Activated CD8-positive, alpha-beta memory T cell treated with anti-CD3 and anti-CD28 coated beads, Interleukin-2, amount 50 U/mL, for 4 hours (primary cell): ENCODE measurements at places on chromosomes 5 and 9.

DNA sequence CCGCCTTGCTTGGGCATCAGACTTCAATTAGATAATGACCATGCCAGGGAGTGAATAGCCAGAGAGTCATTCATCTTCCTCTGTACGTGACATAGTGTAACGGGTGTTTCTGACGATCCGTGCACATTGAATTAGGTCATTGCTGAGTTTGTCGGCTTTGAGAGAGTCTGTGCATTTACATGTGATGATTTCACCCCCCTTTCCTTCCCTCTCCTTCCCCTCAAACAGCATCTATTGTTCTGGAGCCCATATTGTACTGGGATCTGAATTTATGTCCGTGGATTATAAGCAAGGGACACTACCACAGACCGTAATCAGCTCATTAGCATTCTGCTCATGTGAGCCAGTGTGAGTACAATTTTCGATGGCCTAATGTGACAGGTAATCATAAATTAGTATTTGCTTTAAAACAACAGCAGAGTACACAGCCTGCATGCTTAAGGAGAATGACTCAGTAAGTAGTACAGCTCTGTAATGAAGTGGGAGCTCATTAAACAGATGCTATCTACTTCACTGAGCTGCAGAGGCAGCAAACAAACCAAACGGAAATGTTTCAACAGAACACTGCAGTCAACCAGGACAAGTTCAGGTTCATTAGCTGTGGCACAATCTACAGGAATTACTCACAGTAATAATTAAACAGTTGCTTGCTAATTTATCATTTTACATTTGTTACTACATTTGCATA lies 302.1 kb downstream of the CSNK1G3 start:
- no peak for DNase-seq

DNA sequence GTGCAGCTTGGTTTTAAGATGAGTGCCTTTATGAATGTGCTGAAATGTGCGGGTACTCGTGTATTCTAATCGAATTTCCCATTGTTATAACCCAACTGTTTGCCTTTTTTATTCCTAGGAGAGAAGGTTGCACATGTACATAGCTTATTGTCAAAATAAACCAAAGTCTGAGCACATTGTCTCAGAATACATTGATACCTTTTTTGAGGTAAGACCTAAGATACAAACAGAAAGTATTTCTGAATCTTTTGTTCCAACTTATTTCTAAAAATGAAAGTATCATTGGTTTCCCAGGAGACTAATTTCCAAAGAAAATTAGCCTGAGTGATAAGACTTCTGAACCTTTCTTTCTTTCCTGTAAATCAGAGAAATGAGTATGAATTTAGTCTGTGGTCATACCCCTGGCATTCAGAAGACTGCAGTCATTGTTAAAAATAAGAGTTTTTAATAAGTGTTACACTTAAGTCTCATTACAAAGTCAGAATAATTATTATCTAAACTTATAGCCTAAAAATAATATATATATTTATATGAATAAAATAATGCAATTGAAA lies 102.4 kb upstream of the OTULINL start:
- no peak for DNase-seq

DNA sequence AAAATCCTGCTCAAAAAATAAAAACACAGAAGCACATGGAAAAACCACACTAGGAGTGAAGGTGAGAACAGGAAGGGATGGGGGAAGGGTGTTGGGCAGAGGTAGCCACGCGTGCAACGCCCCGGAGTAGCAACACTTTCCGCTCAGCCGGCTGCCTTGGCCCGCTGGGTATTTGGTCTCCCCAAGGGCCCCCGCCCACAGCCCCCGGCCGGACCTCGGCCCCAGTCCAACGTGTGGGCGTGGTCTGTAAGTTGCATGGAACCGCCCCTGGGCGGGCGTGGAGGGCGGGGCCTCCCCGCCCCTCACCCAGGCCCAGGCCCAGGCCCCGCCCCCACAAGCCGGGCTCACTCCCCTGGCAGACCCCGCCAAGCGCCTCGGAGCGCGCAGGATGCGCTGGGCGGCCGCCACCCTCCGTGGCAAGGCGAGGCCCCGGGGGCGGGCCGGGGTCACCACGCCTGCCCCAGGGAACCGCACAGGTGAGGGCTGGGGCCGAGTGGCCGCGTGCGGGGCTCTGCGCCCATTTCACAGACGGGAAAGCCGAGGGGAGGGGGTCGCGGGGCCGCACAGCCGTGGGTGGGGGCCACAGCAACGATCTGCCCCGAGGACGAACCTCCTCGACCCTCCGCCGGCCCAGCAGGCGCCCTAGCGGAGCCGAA lies at the start of gene SUSD3:
Gene SUSD3, plus strand, starts transcription at position 347 of the 656 bp plus-strand sequence. Its CDS starts 42 bp downstream, at position 389.
- peak; percentile 70 for DNase-seq

GRCh38 chr9:99375481-99375880 lies 153.4 kb downstream of the SEC61B start:
- DNase-seq: no peak

GRCh38 chr5:135642488-135642870 lies 63.7 kb upstream of the CXCL14 start:
- DNase-seq: no peak

DNA sequence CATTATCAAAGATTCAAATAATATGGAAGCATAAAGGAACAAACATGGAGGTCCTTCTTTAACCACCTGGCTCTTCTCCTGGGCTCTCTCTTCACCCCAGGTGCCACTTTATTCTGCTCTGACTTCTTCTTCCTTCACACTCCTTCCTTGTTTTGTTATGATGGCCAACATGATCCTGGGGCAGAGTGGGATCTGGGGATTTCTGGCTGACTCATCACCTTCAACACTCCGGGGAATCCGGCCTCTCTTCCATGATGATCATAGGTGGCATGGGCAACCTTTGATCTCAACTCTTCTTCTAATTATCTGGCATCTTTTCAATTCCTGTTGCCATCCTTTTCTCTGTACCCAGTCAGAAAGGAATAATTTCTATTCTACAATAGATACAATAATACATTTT lies 62.1 kb upstream of the TRPC7 start:
- no peak for DNase-seq

GRCh38 chr5:126754609-126755008 lies 22.3 kb upstream of the LMNB1 start:
- DNase-seq: no peak

GRCh38 chr5:125487231-125487630 lies 740.8 kb upstream of the ZNF608 start:
- DNase-seq: no peak
